ENCODE measurements at places on chromosomes 1 and 21.
A peak's percentile ranks its signal among the peaks of the same experiment; 100 is the strongest.

GRCh38 chr1:115136706-115137105, 47.4 kb upstream of the TSPAN2 start:
- no peak for DNase-seq

DNA sequence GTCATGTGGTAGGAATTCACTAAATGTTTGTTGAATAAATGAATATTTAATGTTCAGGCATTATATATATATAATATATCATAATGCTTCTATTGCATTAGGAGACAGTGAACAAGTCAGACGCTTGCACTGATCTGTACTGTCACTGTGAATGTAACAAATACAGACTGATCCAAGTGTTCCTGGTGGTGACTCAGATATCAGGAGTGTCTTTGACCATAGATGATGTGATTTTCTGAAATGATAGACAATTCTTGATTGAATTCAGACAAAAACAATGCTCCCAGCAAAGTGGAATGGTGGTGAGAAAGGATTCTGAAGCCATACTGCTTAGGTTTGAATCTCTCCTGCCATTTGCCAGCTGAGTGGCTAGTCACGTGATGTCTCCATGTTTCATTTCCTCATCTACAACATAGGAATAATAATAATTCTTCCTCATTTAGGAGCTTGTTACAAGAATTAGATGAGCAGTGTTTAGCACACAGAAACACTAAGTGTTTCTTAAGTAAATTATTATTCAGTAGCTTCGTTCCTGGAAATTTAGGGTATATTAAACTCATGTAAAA, 71.0 kb downstream of the OLFML2B start:
- DNase-seq: no peak

DNA sequence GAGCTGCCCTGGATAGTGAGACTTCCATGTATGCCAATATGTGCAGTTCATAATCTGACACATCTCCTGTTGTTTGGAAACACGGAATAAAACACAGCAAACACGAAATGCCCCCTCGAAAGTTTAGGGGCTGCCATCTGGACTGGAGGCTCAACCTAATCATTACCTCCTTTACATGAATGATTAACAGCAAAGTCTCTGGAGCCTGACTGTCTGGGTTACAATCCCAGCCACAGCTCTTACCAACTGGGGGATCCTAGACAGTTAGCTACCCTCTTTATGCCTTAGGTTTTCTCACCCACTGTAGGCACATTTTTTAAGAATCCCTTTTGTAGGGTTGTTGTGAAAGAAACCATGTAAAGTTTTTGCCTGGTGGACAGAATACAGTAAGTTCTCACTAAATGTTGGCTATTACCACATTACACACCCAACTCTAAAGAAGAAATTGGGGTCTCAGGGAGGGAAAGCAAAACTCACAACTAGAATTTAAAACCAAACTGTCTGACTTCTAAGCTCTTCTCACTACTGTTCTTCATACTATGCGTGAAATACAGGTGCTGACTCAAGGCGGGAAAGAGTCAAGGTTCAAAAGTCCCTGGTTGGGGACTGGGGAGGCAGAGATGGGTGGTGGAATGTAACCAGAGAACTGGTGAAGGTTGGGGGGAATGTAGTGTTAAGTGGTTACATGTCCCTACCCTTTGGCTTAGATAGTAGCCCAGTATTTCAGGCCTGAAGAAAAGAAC, 24.2 kb downstream of the CYP4A22 start:
- peak; percentile 38 for DNase-seq

GRCh38 chr1:5936126-5936525, 56.1 kb downstream of the NPHP4 start:
- DNase-seq: no peak

DNA sequence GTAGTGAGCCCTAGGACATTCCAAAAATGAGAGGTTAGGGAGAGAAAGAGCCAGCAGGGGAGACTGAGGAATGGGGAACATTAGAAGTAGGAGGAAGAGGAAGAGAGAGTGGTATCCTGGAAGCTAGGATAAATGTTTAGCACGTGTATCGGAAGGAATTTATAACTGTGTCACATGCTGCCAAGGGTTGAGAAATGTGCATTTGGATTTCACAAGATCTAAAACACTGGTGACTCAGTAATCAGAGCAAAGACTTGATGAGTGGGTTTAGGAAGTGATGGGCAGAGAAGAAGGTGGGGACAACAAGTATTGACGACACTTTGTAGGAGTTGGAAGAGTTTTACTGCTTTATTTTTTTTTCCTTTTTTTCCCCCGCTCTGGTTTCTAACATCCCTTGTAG, 193.9 kb downstream of the FMN2 start:
- DNase-seq: no peak

GRCh38 chr1:90513956-90514355, 203.1 kb downstream of the BARHL2 start:
- DNase-seq: no peak

DNA sequence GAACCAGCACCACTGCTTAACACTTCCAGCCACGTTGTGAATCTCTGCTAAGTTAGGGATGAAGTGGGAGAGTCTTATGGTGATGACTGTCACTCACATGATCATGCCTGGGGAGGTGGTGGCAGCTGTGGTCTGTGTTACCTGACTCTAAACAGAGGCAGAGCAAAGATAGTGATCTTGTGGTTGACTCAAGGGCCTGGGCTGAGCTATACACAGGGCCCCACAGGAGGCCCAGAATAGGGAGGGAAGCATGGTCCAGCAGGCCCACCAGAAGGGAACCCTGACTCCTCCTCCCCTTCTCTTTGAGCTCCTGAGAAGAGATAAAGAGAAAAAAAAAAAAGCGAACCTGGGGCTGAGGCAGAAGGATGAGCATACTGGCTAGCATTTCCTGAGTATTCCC, 55.0 kb downstream of the PLXNA2 start:
- DNase-seq: no peak

GRCh38 chr1:169508432-169509338, 22.9 kb upstream of the SLC19A2 start:
- no peak for DNase-seq

GRCh38 chr1:222339376-222339947, 208.4 kb downstream of the HHIPL2 start:
- DNase-seq: no peak

DNA sequence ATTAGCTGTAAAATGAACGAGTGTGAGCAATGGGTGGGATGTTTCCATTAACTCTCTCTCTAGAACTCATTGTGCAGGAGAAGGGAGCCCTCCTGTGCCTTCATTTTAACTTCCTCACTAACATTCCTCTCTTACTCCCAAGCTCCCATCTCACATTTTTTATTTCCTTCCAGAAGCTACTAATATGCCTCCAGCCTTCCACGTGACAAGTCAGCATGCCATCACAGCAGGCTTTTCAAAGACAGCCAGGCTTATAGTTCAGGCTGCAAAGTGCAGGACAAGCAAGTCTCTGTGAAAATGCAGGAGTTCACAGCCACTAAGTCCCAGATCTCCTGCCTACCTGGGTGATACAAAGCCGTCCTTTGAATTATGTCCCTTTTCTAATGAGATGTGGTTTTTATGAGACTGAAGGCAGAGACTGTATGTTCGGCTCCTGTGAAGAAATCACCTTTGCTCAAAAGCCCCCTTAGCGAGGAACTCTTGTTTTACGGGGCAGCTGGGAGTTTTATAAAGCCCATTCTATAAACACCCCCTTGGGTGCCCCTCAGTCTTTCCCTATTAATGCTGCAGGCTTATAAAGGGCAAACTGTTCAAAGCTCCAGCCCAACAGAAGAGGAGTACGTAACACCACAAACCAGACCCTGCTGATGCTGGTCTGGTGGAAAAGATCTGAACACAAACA, 14.8 kb upstream of the ANGPTL7 start:
- DNase-seq: no peak

- DNase-seq: no peak
Measured at GRCh38 chr21:17495680-17496079, 17.2 kb upstream of the CXADR start.

DNA sequence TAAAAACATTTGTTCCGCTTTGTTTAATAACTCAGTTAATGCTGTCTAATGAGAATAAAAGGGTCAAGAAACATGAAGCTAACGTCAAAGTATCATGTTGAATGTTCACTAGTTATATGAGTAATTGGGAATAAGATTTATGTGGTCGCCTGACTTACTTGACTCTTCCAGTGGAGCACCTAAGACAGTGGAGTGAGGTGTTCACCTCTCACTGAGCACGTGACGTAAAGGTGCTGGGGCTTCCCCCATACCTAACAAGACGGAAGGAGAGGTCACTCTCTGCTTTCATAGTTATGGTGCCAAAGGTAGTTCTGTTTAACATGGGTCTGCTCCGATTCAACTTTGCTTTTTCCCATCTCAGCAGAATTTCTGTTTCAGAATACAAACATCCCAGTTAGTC, 686 bp downstream of the KMO start:
- DNase-seq: no peak

GRCh38 chr1:201213926-201214325, 23.3 kb downstream of the IGFN1 start:
- DNase-seq: no peak

DNA sequence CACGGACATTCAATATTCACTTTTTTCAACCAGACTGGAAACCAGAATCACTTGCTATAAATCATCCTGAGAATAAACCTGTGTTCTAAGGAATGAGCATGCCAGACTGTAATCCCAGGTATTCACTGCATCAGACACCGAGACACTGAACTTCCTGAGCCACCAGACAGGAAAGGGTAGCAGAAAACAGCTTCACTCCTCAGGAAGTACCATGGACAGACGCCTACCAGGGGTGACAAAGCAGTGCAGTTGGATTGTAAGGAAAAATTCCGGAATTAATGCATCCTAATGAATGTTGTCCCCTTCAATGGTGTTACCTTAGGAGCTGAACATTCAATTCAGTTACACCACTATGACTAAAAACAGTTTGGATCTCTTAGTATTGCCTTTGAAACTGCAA, 156.1 kb downstream of the PIGK start:
- DNase-seq: no peak

DNA sequence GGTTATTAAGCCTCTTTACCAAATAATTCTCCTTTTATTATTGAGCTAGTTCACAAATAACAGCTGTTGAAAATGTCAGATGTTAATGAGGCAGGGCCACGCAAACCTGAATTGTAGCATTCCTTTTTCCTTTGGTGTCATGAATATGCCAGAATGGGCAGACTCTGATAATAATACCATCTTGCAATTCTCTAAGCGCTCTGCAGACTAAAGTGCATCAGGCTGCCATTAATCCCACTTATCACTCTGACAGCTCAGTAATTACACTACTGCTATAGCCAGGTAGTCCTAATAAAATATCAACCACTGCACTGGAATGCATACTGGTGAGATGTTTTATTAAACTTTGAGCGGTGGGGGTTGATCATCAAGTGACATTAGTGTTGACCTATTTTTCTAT, 177.7 kb downstream of the DPYD start:
- no peak for DNase-seq

DNA sequence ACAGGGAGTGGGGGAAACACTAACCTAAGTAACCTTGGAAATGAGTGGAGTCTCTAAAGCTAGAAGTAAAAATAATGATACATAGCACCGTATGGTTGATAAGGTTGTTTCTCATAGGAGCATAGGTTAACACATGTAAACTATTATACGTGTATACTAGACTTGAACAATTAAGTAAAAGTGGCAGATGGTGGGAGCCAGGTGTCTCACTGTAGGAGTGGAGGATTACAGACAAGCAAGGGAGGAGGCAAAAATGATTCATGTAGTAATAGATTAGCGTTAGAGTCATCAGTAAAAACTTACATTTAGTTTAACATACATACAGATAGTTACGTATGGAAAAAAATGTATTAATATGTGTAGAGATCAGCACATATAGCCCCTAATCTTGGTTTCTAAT, 138.4 kb upstream of the DSCAM start:
- DNase-seq: no peak

GRCh38 chr1:230282157-230282556, 144.0 kb downstream of the PGBD5 start:
- DNase-seq: no peak

DNA sequence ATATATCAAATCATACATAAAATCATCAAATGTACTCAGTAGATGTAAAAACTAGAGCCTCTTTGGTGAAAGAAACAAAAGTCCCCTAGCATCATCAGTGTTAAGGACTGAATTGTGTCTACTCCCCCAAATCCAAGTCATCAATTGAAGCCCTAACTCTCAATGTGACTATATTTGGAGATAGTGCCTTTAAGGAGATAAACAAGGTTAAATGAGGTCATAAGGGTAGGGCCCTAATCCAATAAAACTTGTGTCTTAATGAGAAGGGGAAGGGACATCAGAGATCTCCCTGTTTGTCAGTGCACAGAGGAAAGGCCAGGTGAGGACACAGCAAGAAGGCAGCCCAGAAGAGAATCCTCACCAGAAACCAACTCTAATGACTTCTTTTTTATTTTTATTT, 33.5 kb downstream of the USP24 start:
- no peak for DNase-seq

DNA sequence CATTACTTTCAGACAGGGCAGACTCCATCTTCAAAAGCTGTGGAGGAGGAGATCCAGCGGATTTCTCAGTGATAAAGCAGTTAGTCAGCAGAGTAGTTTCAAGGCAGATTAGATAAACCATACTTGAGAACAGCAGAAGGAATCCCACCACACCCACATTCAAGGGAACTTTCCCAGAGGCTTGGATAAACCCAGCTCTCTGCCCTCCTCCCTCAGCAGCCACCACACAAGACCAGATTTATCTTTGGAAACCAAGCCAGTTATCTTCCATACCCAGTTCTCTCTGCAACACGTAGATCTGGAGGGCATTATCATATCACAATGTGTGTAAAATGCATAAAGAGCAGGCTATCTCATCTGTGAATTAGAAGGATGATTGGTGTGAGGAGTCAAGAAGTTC, 40.2 kb downstream of the GFI1 start:
- DNase-seq: no peak

GRCh38 chr1:241130881-241131280, 226.1 kb downstream of the RGS7 start:
- no peak for DNase-seq

Measured in ACHN (cell line).